ENCODE measurements at places on chromosomes 2 and 18.

DNA sequence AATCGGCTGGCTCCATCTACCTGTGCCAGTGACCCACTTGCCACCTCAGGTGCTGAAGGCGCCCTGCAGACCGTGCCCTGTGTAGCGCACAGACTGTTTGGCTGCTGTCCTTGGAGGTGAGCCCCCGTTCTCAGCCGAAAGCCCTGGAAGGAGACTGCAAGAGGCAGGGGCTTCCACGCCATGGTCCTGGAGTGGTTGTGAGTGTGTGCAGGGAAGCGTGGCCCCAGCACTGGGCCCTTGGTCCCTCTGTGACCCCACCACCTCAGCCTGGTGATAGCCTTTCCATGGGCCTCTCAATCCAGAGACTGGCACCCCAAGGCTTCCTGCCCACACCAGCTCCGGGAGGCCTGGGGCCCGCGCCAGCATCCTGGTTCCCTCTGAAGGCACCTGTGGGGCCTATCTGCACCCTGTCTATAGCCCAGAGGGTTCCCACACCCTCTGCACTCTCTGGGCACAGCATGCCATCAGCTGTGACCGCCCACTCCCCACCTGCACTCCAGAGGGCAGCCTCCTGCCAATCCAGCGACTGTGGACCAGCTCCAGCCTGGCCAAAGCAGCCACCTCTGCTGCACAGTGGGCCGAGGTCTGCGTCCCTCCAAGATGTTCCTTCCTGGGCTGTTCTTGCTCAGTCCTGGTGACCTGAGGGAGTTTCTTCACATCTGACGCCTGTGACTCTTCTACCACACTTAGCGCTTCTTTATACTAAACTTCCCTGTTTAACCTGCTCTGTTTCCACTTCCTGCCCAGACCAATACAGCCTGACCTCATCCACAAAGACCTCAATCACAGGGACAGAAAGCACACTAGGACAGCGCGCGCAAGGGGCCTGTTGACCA is 109.5 kb downstream of the EIPR1 start:
- no peak for DNase-seq
- H3K36me3 ChIP-seq, result peaks cover 5% of the 10 kb centered on the region
- H3K27me3 ChIP-seq, result no peaks in the 10 kb centered on the region
- H3K27ac ChIP-seq, result no peak overlapping the region

DNA sequence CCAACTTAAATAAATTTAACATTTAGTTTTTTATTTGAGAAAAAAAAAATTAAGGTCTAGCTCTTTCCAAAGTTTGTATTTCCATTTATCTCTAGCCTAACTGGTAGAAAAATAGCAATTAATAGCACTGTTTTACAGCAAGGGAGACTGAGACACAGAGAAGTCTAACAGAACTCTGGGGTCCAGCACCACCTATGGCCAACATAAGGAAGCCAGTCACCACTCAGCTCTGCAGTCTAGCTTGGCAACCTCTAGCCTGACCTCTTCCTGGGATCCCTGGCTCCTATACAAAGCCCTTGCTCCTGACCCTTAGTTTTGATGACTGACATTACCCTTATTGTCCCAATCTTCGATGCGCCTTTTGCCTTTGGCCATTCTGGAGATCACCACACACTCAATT is 114.1 kb upstream of the TLK1 start:
- H3K27me3 ChIP-seq, result no peaks in the 10 kb centered on the region
- no peaks in the 10 kb centered on the region for H3K36me3 ChIP-seq
- no peak overlapping the region for H3K4me3 ChIP-seq
- no peak for DNase-seq
- H3K27ac ChIP-seq, result no peak overlapping the region

DNA sequence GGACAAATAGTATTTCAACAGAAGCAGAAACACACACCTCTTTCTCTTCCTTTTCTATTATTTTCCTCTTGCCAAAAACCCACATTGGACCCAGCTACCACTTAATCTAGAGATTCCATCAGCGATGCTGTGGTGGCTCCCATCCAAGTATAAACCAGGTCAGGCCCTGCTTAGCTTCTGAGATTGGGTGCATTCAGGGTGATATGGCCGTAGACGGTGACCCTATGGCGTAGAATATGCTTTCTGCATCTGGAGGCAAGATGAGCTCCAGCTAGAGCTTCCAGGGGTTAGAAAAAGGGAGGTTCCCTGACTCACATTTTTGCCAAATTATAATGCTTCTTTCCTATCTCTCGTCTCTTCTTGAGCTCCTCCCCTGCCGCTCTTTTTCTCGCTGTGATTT is 66.5 kb downstream of the TNP1 start:
- H3K27ac ChIP-seq, result no peak overlapping the region
- peaks cover 6% of the 10 kb centered on the region for H3K4me1 ChIP-seq
- no peak overlapping the region for H3K4me3 ChIP-seq
- no peaks in the 10 kb centered on the region for H3K36me3 ChIP-seq

- H3K27me3 ChIP-seq, result no peaks in the 10 kb centered on the region
- H3K27ac ChIP-seq, result no peak overlapping the region
- no peaks in the 10 kb centered on the region for H3K36me3 ChIP-seq
- peak; percentile 16 for DNase-seq
Measured at GRCh38 chr2:142180820-142181533, 50.2 kb upstream of the LRP1B start.

DNA sequence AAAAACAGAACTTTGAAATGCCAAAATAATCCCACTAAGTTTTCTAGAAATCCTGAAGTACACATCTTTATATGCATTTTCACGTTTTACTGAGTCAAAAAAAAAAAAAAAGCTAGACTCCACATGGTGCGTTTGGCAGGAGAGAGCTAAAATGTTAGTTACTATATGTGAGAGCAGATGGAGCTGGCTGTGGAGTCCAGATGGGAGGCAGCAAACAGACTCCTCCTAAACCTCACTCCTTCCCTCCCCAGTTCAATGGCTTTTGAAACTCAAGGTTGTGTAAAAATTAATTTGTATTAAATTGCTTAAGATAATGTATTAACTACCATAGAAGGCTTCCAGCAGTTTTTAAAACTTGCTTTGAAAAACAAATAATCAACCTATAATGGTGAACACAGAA is 248.8 kb downstream of the AGPS start:
- peaks cover 46% of the 10 kb centered on the region for H3K36me3 ChIP-seq
- no peak overlapping the region for H3K4me3 ChIP-seq
- DNase-seq, result no peak
- no peak overlapping the region for H3K27ac ChIP-seq
- H3K27me3 ChIP-seq, result no peaks in the 10 kb centered on the region
- peaks cover 9% of the 10 kb centered on the region for H3K4me1 ChIP-seq

DNA sequence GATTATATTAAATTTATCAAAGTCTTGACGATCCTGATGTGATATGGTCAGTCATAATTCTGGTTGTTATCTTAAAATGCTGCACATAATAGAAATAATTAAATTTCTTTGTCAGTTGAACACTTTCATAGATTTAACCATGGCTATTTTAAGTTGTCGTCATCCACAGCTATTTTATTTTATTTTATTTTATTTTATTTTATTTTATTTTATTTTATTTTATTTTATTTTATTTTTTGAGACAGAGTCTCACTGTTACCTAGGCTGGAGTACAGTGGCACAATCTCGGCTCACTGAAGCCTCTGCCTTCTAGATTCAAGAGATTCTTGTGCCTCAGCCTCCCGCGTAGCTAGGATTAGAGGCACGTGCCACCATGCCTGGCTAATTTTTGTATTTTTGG is 121.6 kb upstream of the MSH6 start:
- no peak overlapping the region for H3K27ac ChIP-seq
- H3K4me1 ChIP-seq, result no peaks in the 10 kb centered on the region
- H3K4me3 ChIP-seq, result no peak overlapping the region
- peaks cover 2% of the 10 kb centered on the region for H3K27me3 ChIP-seq
- no peaks in the 10 kb centered on the region for H3K36me3 ChIP-seq

- H3K27ac ChIP-seq, result no peak overlapping the region
- DNase-seq, result no peak
- no peaks in the 10 kb centered on the region for H3K27me3 ChIP-seq
- H3K4me3 ChIP-seq, result no peak overlapping the region
- H3K36me3 ChIP-seq, result peaks cover 2% of the 10 kb centered on the region
Measured at GRCh38 chr2:234751275-234751973, 200.4 kb upstream of the SH3BP4 start.

- H3K27ac ChIP-seq, result no peak overlapping the region
- peak; percentile 31 for DNase-seq
- H3K4me3 ChIP-seq, result peak overlapping the region; percentile 77
- peaks cover 58% of the 10 kb centered on the region for H3K27me3 ChIP-seq
Measured at GRCh38 chr2:10079266-10079869, 843 bp downstream of the CYS1 start.
